Left lung (tissue), 14 donors: ENCODE measurements at places on chromosomes 5 and 9. TPM values are rescaled to one million over a fixed set of nuclear protein-coding genes. Genes with fewer than 3 reads are reported as not detected.

UHRF2 gene
- 66.2 TPM for polyA plus RNA-seq

CARTPT gene
- not detected for polyA plus RNA-seq

NUTM2G gene
- polyA plus RNA-seq, result 1.2 TPM

SLCO6A1 gene
- polyA plus RNA-seq, result not detected

TRIM36 gene
- polyA plus RNA-seq, result 1.5 TPM

HAUS6 gene
- 20.0 TPM for polyA plus RNA-seq

MAST4 gene
- 55.5 TPM for polyA plus RNA-seq

ORM2 gene
- 1.9 TPM for polyA plus RNA-seq

COL15A1 gene
- polyA plus RNA-seq, result 2.4 TPM

TMEM252 gene
- polyA plus RNA-seq, result 2.5 TPM

KCTD16 gene
- 0.18 TPM for polyA plus RNA-seq

AQP7 gene
- polyA plus RNA-seq, result 5.4 TPM

IRX2 gene
- polyA plus RNA-seq, result 66.0 TPM
